CD14-positive monocyte (primary cell): ENCODE measurements at places on chromosomes 3 and 15.

- peaks cover 48% of the 10 kb centered on the region for H3K4me1 ChIP-seq
- peaks cover 96% of the 10 kb centered on the region for H3K27me3 ChIP-seq
- DNase-seq: no peak
- H3K36me3 ChIP-seq: no peaks in the 10 kb centered on the region
Observed at GRCh38 chr3:43998370-43998835, 243.3 kb upstream of the TOPAZ1 start.

DNA sequence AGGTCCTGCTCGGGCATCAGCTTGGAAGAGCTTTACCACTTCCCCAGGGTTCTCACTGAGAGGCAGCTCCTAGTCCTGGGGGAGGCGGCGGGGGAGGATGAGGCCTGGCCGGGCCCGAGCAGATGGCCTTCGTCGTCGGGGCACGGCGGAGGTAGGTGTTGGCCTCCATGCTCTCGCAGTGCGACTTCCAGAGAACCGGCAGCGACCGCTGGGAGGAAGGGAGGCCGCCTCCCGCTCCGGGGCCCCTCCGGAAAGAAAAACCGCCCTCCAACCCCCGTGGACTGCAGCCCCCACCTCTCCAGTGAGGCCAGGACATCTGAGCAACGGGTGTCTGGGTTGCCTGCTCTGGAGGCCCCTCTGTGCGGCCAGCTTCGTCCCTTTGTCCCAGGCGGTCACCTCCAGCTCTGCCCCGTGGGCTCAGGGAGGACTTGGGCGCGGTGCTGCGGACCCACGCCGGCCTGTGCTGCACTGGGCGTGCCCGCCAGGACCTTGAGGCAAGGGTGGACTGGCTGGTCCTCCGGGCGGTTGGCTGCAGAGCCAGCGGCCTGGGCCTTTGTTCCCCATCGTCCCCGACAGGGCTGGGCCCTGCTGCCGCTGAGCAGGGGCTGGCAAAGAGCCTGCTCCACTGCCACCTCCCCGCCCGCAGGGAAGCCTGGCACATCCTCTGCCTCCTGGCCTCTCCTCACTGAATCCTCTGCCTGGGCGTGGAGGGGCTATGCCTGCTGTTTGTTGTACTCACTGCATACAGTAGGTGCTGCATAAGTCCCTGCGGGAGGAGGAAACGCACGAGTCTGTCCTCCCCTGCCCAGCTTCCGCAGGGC is 13.6 kb upstream of the GP9 start:
- H3K27ac ChIP-seq: no peak overlapping the region
- H3K4me1 ChIP-seq: peaks cover 10% of the 10 kb centered on the region
- H3K36me3 ChIP-seq: no peaks in the 10 kb centered on the region
- H3K27me3 ChIP-seq: peaks cover 47% of the 10 kb centered on the region

GRCh38 chr3:171163101-171164066 is 136.9 kb upstream of the SLC2A2 start:
- no peak overlapping the region for H3K4me3 ChIP-seq
- DNase-seq: peak; percentile 21
- no peak overlapping the region for H3K27ac ChIP-seq
- H3K4me1 ChIP-seq: no peaks in the 10 kb centered on the region

GRCh38 chr3:124504332-124505059 is 225.8 kb upstream of the UMPS start:
- DNase-seq: no peak
- no peaks in the 10 kb centered on the region for H3K4me1 ChIP-seq
- no peak overlapping the region for H3K27ac ChIP-seq
- no peak overlapping the region for H3K4me3 ChIP-seq

- H3K27ac ChIP-seq: no peak overlapping the region
- H3K36me3 ChIP-seq: peaks cover 69% of the 10 kb centered on the region
- H3K4me3 ChIP-seq: no peak overlapping the region
Observed at GRCh38 chr3:141610939-141611338, 124.1 kb downstream of the RASA2 start.

GRCh38 chr3:55813268-55814097 is 326.4 kb upstream of the WNT5A start:
- no peak overlapping the region for H3K4me3 ChIP-seq
- DNase-seq: no peak
- no peaks in the 10 kb centered on the region for H3K4me1 ChIP-seq
- H3K27me3 ChIP-seq: no peaks in the 10 kb centered on the region
